ENCODE measurements at places on chromosomes 3 and 15.

DNA sequence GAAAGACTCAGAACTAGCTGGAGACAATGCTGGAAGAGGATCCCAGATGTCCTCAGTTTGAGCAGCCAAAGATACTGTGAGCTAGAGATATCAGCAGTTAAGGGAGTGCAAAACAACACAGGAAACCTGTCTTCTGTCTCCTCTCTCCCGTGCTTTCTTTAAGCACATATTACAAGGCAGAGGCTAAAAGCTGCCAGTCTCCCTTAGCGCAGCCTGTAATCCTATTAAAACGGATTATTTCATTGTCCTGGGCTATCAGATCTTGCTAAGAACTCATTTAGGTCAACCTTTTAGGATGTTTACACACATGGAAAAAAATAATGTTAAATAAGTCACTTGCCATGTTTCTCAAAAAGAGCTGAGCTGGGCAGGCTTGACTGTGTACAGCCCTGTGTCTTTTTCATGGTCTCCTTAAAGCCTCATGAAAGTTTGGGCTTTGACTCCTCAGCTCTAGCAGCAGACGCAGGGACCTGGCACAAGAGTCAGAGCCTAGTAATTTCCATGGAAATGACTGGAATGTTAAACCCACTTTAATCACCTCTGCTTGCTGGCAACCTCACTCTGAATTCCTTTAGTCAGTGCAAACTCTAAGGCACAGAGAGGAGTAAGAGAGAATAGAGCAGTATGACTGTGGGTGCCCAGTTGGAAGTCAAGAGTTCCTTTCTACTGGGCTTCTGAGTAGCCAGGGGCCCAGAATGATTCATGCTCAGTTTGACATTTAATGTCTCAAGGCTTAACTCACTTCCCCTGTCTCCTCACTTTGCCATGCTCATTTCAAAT, 491.9 kb downstream of the NTRK3 start:
- DNase-seq = peak; percentile 72

DNA sequence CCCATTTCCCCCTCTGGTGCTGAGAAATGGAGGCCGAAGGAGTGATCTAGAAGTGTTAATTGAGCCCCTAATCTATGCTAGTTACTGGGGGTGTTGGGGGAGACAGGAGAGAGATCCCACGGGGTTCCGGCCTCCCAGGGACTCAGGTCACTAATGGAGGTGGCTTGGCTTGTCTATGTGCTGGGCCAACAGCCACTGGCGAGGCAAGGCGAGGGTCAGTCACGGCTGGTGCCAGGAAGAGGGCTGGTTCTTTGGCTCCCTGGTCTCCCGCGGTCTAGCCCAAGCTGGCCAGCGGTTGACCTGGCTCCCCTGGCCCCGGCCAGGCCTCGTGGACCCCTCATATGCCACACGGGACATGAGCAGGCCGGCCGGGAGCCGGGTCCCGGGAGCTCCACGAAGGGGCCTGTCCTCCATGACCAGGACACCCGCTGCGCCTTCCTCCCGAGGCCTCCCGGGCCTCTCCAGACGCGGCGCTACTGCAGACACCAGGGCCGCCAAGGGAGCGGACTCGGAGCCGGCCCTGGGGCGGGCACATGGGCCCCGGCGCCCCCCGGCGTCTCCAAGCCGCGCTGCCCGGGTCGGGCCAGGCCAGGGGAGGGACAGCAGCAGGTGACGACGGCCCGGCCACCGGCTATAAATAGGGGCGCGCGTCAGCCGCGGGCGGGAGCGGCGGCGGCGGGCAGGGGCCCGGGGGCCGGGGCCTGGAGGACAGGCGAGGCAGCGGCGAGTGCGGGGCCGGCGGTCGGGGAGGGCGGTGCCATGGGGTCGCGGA, at the start of gene ALPK3:
Gene ALPK3, plus strand, starts transcription at position 663 of the 772 bp plus-strand sequence. Its CDS starts 97 bp downstream, at position 760.
- no peak for DNase-seq

- DNase-seq = no peak
Measured at GRCh38 chr3:102796804-102797203, 362.0 kb downstream of the ZPLD1 start.

- peak; percentile 73 for DNase-seq
Measured at GRCh38 chr15:74983725-74984231, 11.6 kb upstream of the SCAMP5 start.

DNA sequence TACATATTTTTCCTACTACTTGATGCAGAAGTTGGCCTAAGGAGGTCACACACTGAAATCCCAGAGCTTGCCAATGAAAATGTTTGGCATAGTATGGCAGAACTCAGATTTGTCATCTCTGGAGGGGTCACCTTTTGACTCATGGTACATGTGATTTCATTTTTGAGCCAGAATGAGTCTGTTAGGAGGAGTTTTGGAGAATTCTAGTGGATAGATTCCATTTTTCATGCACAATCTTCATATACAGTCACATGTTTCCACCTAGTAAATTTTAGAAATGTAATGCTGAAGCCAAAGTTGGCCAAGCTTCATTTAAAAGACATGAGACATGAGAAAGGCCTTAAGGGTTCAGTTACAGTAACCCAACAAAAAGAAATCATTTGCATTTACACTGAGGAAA, 97.8 kb upstream of the IGSF10 start:
- no peak for DNase-seq

GRCh38 chr15:98884894-98885293, 122.7 kb downstream of the PGPEP1L start:
- no peak for DNase-seq
